ENCODE measurements at places on chromosomes 4 and X.

GRCh38 chr4:56731857-56732256 is 50.8 kb upstream of the HOPX start:
- DNase-seq = no peak

- no peak for DNase-seq
Measured at GRCh38 chr4:143346206-143346605, 9.5 kb downstream of the GAB1 start.

GRCh38 chr4:8554555-8555100 is 25.6 kb upstream of the GPR78 start:
- no peak for DNase-seq

GRCh38 chr4:3464349-3464905 is 1.3 kb downstream of the DOK7 start:
- DNase-seq = no peak

DNA sequence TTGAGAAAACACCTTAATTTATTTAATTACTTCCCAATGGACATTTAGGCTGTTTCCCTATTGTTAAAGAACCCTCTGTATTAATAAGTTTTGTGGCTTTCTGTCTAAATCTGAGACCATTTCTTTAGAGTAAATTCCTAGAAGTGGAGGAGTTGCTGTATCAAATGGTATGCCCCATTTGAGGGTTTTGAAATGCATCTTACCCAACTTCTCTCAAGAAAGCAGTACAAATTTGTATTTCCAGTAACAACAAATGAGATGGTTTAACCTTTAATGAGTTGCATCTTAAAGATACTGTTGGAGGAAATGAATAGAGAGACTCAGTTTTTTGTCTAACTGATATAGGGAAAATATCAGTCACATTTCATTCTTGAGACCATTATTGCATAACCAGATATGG is 70.5 kb upstream of the CBLL2 start:
- no peak for DNase-seq

DNA sequence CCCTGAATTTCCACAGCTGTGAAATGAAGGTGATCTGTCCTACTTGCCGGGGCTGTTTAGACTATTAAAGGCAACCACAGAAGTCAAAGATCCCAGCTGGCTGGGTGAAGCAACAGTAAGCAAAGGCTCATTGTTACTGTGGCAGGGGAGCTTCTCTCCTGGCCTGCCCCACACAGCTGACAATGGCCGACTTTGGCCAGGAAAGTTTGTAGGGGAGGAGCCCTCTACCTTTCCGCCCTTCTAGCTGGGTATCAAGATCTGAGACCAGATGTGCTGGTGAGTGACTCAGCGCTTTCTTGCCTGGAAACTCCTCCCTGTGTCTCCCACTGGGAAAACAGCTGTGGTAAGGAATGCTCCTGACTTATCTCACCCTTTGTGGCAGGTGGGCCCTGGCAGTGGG is 21.1 kb downstream of the RASSF6 start:
- no peak for DNase-seq

- DNase-seq = no peak
Measured at GRCh38 chr4:5800496-5800895, 89.5 kb downstream of the EVC start.

DNA sequence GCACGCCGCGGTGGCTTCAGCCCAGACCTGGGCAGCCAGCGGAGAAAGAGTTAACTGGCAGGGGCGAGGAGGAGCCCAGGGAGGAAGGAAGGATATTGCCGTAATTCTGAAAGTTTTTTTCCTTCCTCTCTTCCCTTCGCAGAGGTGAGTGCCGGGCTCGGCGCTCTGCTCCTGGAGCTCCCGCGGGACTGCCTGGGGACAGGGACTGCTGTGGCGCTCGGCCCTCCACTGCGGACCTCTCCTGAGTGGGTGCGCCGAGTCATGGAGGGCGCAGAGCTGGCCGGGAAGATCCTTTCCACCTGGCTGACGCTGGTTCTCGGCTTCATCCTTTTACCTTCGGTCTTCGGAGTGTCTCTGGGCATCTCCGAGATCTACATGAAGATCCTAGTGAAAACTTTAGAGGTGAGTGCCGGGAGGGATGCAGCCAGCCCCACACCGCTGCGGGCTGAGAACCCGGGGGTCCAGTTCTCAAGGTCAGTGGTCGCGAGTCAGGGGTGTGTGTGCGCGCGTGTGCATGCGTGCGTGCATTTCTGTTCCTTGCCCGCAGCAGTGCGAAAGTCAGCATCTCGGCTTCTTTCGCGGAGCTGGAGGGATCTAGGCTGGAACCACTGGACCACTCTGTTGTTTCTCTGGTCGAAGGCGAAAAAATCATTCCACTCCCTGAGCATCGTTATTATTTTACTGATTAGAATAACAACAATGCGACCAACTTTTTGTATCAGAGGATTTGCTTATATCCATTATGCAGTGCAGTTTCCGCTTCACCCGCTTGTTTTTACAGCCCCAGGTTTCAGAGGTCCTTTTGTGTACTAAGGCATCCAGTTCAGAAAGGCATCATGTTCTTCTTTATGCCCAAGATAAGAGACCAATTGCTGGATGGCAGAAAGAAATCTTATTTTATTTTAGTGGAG is 709 bp downstream of the GPAT3 start:
- DNase-seq = peak; percentile 33

DNA sequence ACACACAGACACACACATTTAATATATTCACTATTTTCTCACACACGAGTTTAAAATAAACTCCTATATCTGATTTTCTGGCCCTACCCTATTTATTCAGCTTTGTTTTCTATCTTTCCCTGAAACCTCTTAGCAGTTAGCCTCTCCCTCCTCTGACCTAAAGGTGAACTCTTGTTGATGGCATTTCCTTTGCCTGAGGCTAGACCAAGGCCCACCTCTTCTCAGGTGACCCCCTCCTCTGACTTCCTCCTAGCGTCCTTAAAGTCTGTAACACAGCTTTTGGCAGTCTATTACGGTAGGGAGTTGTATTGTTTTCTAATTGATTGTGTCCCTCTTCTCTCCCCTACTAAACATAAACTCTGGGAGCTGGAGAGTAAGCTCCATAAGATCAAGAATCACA is 1.7 kb upstream of the SRPX2 start:
- no peak for DNase-seq

DNA sequence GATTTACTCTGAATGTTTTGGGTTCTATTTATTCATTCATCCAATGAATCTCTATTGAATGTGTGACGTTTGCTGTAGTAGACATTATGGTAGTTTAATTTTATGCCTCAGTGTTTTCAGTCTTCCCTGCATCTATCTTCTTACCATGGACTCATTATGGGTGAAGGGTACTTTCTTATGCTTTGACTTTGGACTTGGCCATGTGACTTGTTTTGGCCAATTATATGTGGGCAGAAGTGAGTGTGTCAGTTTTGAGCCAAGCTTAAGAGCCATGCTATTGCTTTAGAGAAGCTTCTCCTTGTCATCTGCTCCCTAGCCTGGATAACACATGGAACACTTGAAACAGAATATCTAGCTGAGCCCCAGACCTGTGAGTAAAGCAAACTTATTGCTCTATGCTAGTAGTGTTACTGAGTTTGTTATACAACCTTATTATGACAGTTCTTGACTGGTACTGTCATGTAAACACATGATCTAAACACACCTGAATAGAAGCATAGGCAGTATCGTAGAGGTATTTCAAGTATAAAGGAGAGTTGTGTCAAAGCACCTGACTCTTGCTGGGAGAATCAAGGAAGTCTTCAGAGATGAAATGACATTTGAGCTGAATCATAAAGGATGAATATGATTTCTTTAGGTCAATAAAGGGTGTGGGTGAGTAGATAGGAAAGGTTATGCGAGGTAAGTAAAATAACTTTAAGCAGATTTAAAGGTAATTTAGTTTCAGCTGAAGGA is 128.4 kb downstream of the NAA11 start:
- no peak for DNase-seq

DNA sequence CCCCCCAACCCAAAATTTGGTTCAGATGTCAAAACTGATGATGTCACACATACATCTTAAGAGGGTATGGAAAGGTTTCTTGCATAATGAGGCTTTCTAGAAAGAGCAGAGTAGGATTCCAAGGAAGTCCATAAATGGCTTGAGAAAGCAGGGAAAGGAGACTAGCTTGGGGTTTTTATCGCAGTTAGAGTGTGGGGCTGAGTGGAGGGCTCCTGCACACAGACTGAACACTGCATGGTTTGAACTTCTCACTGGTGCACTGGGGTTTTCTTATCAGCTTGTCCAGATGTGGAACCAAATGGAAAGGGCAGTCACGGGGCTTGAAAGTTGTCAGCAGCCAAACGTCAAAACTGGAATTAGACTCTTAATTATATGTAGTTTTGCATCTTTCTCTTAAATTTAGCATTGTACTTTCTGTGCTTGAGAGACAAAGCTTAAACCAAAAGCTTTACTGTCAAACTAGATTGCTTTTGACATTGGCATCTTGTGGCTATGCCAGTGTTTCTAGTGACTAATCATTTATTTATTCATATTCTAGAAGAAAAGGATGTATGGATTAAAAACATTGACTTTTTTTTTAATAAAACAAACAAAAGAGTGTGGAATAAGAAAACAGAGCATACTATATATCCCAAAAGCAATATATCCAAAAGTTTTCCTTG is 78.3 kb upstream of the STIM2 start:
- DNase-seq = no peak
